Stimulated activated CD4-positive, alpha-beta T cell treated with anti-CD3 and anti-CD28 coated beads, TNF-alpha, amount 100 ng/mL, for 24 hours (primary cell): ENCODE measurements at places on chromosomes 12 and 14.

- DNase-seq: no peak
Measured at GRCh38 chr12:661720-662486, 1.3 kb downstream of the NINJ2 start.

GRCh38 chr12:77599782-77600467, 230.8 kb upstream of the NAV3 start:
- DNase-seq: no peak

GRCh38 chr12:127445581-127446139, 821.3 kb upstream of the TMEM132C start:
- DNase-seq: no peak

DNA sequence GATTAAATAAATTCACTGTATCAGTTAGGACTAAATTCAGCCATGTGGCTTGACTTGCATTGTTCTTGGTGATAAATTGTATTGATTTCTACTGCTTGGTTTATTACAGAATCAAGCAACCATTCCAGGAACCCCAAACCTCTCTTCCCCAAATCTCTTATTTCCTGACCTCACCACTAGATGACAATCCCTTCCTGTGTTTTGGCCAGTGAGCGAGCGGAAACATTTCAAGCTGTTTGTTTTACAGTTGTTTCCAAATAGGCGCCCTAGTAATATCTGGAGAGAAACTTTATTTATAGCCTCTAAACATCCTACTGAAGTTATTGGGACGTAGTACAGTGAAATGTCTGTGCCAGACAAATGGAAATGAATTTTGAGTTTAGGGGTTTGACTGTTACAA, 161.1 kb downstream of the SNAPC1 start:
- no peak for DNase-seq

DNA sequence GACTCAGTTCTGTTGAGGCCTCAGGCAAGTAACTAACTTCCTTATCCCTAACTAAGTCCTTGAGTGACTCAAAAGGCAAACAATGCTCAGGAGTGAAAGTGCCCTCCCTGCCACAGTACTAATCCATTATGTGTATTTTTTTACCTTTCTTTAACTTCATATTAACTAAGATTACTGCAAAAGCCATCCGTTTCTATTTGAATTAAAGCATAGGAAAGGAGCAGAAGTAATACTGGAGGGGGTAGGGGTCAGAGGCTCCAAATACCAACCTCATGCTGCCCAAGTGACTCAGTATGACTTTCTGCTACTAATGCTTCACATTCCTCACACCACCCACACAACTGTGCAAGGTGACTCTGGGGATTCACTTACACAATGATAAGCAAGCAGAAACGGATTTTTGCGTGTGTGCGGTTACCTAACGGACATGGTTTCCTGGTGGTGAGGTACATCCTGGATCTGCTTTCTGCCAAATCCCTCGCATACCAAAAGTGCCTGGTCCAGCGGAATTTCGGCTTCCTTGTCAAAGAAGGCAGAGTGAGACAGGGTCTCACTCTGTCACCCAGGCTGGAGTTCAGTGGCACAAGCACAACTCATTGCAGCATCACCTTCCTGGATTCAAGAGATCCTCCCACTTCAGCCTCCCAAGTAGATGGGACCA, 25.1 kb downstream of the MOK start:
- no peak for DNase-seq

GRCh38 chr14:46769292-46769691, 117.7 kb upstream of the RPL10L start:
- DNase-seq: no peak

- no peak for DNase-seq
Measured at GRCh38 chr14:28765831-28766468, 637 bp upstream of the FOXG1 start.

DNA sequence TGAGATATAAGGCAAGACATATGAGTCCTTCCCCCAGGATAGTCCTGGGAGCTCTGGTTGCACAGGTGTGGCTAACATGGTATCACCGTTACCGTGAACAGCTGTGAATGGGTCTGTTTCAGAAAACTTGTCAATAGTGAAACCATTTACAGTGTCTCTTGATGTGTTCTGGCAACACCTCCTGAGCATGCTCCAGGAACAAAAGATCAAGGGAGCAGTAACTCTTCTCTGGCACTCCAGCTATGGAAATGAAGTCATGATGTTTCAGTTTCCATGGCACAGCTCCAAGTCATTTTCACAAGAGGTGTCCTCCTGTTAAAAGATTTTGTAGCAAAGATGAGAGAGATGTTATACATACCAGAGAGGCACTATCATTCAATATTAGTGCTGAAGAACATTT, 253.7 kb downstream of the SNAPC1 start:
- DNase-seq: no peak

DNA sequence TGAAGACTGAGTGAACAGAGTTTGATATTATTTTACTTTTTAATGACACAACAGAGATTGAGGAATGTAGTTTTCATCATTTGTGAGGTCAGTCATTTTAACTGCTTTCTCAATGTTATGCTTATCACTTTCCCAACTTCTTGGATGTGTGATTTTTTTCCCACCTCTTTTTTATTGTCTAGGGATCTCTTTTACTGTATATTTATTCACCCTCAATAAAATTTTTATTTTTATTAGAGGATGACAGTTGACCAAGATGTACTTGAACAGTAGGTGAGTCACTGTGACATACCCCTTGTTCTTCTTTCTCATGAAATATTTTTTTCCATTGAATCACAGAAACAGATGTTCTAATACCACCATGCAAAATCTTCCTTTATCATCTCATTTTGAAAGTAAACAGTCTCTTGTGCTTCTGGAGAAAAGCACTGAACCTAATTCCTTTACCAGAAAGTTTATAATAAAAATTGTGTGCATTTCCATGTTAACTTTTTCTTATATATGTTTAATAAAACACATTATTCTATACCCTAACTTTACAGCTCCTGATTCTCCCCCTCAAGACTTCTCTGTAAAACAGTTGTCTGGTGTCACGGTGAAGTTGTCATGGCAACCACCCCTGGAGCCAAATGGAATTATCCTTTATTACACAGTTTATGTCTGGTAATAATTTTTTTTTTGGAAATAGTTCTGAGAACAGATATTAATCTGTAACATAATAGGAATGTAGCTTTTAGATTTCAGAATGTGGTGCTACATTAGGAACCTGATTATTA, 65.9 kb downstream of the PTPRQ start:
- DNase-seq: no peak

DNA sequence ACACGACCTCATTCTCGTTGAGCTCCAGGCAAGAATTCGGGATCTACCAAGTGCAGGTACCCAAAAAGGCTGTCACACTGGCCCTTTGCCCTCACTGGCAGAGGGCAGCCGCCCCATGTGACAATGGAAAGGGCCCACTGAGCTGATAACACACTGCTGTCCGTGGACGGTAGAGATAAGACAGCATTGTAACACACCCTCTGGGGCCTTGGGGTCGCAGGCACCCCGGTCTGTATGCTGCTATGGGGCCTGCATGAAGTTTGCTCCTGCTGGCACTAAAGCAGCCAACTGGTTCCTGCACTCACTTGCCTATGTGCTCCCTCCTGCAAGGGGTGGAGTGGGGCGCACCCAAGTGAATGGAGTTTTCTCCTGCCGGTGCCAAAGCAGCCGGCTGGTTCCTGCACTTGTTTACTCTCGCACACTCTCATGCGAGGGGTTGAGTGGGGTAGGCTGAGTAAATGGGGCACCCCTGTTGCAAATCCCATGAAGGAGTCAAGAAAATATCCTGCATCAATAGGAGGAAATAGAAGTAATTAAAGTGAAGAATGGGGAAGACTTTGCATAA, 477.9 kb downstream of the ATP23 start:
- no peak for DNase-seq

- DNase-seq: no peak
Measured at GRCh38 chr12:131441060-131441396, 269.9 kb upstream of the SFSWAP start.

GRCh38 chr14:59316151-59316830, 127.8 kb downstream of the DAAM1 start:
- DNase-seq: no peak

- DNase-seq: no peak
Measured at GRCh38 chr14:68952531-68953195, 26.4 kb downstream of the ACTN1 start.

GRCh38 chr14:96217376-96217913, 12.8 kb downstream of the BDKRB2 start:
- DNase-seq: no peak

DNA sequence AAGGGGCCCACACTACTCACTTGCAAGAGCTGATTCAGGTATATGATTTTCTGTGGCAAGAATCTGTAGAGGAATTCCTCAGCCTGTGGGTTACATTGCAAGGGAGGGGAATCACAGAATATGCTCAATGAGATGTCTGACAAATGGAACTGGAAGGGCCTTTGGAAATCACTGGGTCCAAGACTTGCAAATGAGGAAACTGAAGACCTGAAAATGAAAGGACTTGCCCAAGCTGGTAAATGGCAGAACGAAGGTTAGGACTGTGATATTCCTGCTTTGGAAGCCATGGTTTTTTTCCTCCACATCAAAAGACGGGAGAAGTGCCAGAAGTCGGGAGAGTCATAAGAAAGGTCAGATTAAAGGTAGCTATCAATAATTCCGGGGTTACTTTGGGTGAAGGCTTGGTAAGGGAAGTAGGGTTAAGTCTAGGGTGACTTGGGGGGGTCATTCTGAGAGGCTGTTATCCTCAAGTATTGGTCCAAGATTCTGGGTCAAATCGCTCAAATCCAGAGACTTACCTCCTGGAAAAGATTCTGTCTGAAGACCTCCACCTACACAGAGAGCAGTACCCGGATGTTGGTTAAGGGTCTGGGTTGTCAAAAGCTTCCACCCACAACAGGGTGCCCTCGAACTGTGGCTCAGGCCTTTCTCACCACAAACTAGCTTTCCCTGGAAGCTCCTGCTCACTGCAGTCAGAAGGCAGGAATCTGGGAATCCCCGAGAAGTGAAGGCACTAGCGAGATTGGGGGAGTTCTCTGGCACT, 539 bp downstream of the PSME2 start:
- no peak for DNase-seq

- DNase-seq: no peak
Measured at GRCh38 chr12:77957062-77957461, 126.4 kb downstream of the NAV3 start.

- DNase-seq: no peak
Measured at GRCh38 chr12:80490329-80490728, 46.3 kb downstream of the PTPRQ start.

DNA sequence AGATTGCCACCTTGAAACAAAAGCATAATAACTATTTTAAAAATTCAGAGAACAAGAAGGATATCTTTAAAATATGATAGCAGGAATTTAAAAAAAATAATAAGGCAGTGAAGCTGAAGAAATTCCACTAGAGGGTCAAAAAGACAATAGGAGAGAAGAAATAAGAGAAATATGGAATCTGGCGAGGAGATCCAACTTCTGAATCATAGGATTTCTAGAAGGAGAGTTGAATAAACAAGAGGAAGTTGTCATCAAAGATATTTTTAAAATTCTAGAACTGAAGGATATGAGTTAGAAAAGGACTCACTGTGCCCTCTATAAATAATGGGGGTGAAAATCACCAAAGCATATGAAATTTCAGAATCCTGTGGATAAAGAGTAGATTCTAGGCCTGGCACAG, 26.8 kb upstream of the TOMM20L start:
- DNase-seq: no peak

DNA sequence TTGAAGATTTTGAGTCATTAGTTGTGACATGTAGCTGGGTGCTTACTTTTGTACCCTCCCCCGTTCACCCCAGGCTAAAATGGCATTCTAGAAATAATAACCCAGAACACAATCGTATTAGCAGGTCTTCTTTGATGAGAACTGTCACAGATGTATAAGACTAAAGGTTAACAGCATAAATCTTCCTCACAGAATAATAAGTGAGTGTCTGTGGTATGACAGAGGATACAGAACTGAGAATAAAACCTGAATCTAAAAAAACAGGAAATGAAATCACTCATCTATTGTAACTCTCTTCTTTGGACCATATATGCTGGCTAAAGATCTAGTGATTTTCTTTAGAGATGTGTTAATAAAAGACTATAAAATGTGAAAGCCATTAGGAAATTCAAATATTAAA, 746.6 kb downstream of the LRFN5 start:
- no peak for DNase-seq

- DNase-seq: no peak
Measured at GRCh38 chr12:62934799-62935674, at the start of gene PPM1H. TSS of gene PPM1H (minus strand) at chr12:62935150. CDS start at chr12:62934736, 414 bp downstream.
